BE2C (cell line): ENCODE measurements at places on chromosomes 11 and 22.

GRCh38 chr22:36220451-36220921, 18.8 kb downstream of the APOL2 start:
- DNase-seq = no peak

DNA sequence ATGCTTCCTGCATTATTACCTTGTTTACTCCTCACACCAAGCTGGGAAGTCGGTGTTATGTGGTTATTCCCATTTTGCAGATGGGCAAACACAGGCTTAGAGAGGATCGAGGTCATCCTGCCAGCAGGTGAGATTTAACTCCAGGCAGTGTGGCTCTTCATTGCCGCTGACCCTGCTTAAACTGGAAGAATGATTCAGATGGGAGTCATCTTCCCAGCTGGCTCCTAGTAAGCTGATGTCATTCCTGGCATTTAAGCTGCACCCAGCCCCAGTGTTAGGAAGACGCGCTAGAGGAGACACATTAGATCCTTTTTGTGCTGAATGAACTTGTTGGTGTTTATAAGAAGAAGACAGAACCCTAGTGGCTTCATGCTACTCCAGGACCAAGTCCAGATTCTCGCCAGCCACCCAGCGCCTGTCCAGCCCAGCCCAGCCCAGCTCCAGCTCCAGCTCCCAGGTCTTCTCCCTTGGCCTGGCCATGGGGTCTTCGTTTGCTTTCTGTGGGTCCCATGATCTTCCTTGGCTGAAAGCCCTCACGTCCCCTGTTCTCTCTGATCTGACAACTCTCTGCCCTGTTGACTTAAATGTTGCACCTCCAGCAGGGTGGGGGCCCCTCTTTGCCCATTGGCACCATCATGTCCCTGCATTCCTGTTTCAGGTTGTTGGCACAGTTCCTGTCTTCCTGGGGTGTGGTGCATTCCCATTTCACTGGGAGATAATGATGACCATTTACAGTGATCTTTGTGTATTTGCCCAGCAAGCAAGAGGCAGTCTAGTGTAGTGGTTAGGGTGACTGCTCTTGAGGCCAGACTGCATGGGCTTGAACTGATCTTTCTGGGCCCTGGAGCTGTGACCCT, 13.6 kb downstream of the PARVB start:
- no peak for DNase-seq

- DNase-seq = no peak
Observed at GRCh38 chr11:706957-707816, 1.2 kb downstream of the EPS8L2 start.

- DNase-seq = no peak
Observed at GRCh38 chr11:61146416-61146815, 14.8 kb downstream of the VPS37C start.

- no peak for DNase-seq
Observed at GRCh38 chr11:14304601-14305000, 54.4 kb downstream of the RRAS2 start.

- peak; percentile 40 for DNase-seq
Observed at GRCh38 chr11:70503468-70504221, 105.3 kb downstream of the CTTN start.
